ENCODE measurements at places on chromosomes 4 and X. TPM values are rescaled to one million over a fixed set of nuclear protein-coding genes. Genes with fewer than 3 reads are reported as not detected.
A peak's percentile ranks its signal among the peaks of the same experiment; 100 is the strongest.

Gene CACNA1F
- 0.69 TPM for total RNA-seq

- no peak for DNase-seq
These were observed 15.3 kb upstream of the HPGD start for GRCh38 chr4:174537634-174538033.

DNA sequence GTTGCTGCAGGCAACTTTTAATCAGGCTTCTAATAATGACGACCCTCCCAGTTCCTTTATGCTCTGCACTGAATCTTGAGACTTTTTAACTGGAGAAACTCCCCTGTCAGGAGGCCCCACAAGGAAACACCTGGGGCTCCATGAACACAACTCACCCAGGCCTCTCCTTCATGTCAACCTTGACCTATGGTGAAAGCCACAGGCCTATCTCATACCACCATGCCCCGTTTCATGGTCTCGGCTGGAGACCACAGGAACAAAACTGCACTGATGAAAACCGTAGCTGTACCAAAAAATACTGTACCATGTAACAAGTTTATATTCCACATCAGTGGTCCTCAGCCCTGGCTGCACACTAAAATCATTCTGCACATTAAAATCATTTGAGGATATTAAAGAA lies 57.0 kb downstream of the ZNF827 start:
- DNase-seq: no peak

DNA sequence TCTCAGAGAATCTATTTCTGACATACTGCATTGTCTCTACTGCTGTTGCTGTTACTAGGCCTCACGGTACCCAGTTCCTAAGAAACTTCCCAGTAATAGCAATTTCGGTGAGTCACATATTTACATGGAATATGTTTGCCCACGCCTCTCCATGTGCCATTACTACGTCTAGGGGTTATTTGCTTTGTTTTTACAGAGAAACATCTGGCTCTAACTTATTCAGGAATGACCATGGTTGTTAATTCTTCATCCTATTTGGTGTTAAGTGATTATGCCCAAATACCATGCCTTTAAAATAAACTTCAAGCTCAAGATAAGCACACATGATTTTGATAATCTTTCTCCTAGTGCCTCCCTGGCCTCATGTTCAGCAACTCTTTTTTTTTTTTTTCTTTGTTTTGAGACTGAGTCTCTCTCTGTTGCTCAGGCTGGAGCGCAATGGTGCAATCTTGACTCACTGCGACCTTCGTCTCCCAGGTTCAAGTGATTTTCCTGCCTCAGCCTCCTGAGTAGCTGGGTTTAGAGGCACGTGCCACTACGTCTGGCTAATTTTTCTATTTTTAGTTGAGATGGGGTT lies 101.0 kb upstream of the HS3ST1 start:
- no peak for DNase-seq

DNA sequence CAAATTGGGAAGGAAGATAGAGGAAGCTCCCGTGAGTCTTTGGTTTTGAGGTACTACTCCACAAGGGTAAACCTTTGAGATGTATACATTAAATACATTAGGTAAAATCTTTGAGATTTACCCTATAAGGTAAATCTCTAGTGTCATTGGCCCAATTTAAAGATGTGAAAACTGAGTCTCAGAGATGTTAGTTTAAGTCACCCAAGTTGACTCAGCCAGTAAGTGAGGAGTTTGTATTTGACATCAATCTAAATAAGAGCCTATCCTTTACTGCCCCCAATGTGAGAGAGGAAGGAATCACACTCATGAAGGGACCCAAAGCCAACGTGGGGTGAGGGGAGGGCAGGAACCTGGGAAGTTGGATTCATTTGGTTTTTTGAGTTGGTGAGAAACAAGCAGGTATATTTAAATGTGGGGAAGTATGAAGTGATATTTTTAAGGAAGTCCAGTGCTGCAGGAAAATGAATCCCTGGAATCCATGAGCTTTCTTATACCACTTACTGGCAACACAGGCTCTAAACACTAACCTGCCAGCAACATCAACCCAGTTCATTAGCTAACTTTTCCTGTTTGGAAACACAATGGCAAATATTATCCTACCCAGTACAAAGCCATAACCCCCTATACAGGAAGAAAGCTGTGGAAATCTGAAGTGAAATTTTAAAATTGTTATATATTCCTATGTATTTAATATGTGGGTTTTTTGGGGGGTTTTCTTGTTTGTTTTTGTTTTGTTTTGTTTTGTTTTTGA lies 55.3 kb downstream of the PALLD start:
- DNase-seq: peak; percentile 36

GRCh38 chr4:47031751-47032404 lies 511 bp downstream of the GABRB1 start:
- peak; percentile 19 for DNase-seq
